Lung (tissue), 17 donors: ENCODE measurements at places on chromosomes 2 and 18. TPM values are rescaled to one million over a fixed set of nuclear protein-coding genes. Genes with fewer than 3 reads are reported as not detected.
A peak's percentile ranks its signal among the peaks of the same experiment; 100 is the strongest.

ZSWIM2 gene
- total RNA-seq = not detected

DNA sequence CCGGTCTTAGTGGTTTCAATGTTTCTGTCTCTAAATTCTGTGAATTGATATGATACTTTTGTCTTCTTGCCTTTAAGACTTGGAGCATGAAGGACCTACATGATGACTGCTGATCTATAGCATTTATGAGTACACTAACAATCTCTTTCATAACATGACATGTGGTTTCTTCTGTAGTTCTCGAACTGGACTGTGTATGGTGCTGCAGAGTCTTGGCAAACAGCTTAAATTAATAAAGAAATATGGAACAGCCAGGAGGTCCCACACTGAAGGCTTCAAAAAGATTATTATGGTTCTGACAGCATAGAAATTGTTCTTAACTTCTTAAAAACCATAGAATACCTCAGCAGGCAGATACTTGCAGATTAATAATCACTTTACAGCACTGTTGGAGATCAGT is 145.0 kb downstream of the DCC start:
- no peak for DNase-seq
- no peaks in the 10 kb centered on the region for H3K36me3 ChIP-seq
- no peaks in the 10 kb centered on the region for H3K4me1 ChIP-seq
- no peak overlapping the region for H3K27ac ChIP-seq

UGT1A4 gene
- total RNA-seq = not detected

MPP4 gene
- not detected for total RNA-seq

CABYR gene
- total RNA-seq = 1.6 TPM

DNA sequence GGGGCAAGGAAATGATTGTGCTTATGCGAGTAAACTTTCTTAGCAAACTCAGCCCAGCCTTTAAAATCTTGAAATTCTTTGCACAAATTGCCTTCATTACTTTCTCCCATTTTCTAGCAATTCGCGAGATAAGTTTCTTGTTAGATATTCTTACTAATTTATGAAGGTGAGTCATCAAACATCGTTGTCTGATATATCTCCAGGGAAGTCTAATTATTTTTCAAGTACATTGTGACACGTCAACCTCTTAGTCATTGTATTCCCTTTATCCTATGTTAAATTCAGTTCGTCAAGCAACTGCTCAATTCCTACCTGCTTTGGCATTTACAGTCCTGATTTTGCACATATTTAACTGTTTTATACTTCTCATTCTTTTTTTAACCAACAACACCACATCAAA is 854.5 kb upstream of the CRIM1 start:
- no peak overlapping the region for H3K4me3 ChIP-seq
- H3K27ac ChIP-seq = no peak overlapping the region

- DNase-seq = no peak
- no peak overlapping the region for H3K27ac ChIP-seq
- no peak overlapping the region for H3K4me3 ChIP-seq
- H3K4me1 ChIP-seq = peaks cover 6% of the 10 kb centered on the region
- no peaks in the 10 kb centered on the region for H3K27me3 ChIP-seq
Observed at GRCh38 chr2:239576784-239577685, 176.2 kb upstream of the HDAC4 start.

DNA sequence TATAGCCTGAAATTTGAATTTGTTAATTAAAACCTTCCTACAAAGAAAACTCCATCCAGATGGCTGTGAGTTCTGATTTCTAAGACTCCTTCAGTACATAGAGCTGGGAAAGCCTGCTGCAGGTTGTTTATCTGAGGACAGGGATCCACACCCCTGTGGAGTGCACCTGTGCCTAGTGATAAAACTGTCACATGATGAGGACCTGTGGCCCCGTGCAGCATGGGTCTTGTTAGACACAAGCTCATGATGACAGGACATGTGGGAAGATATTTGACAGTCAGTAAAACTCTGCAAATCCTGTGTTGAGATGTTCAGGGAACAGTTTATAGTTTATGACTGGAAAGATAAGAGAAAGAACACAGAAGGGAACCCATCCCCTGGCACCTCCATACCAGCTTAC is 133.2 kb upstream of the TMEM18 start:
- H3K27me3 ChIP-seq = no peaks in the 10 kb centered on the region
- H3K27ac ChIP-seq = no peak overlapping the region
- DNase-seq = no peak
- no peak overlapping the region for H3K4me3 ChIP-seq
- H3K36me3 ChIP-seq = no peaks in the 10 kb centered on the region
- no peaks in the 10 kb centered on the region for H3K4me1 ChIP-seq

GRCh38 chr2:239956818-239957261 is 68.3 kb downstream of the NDUFA10 start:
- H3K27me3 ChIP-seq = no peaks in the 10 kb centered on the region
- no peak for DNase-seq
- H3K27ac ChIP-seq = peak overlapping the region; percentile 12
- H3K4me1 ChIP-seq = peaks cover 7% of the 10 kb centered on the region

DNA sequence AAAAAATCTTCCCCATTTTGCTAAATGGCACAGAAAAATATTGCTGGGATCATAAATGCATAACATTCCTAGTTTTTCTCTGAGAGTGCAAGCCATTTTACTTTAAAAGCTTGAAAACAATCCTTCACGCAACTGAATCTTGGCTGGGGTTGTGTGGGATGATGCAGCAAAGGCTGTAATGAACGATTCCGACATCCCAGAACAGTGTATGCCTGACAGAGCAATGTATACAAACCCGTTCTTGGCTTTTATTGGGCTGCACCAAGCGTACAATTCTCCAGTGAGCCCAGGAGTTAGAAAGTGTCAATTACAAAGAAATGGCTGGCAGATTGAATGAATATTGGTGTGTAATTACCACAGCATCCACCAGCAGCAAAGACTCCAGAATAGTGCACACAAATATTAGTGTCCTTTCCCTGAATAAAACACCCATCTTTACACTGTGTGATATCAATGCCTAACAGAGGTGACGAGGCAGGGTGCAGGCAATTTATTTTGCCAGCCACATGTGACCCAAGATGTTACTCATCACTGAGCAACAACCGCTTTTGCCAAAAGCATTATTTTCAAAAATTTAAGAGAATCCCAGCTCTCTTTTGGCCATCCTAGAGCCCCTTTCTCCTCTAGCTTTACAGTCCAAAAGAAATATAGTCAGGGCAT is 578.6 kb upstream of the CHAC2 start:
- peak; percentile 40 for DNase-seq
- H3K27me3 ChIP-seq = no peaks in the 10 kb centered on the region
- no peaks in the 10 kb centered on the region for H3K36me3 ChIP-seq

- H3K27ac ChIP-seq = no peak overlapping the region
- no peak overlapping the region for H3K4me3 ChIP-seq
- DNase-seq = no peak
- no peaks in the 10 kb centered on the region for H3K36me3 ChIP-seq
Observed at GRCh38 chr2:71877636-71878035, 270.0 kb downstream of the CYP26B1 start.

DNA sequence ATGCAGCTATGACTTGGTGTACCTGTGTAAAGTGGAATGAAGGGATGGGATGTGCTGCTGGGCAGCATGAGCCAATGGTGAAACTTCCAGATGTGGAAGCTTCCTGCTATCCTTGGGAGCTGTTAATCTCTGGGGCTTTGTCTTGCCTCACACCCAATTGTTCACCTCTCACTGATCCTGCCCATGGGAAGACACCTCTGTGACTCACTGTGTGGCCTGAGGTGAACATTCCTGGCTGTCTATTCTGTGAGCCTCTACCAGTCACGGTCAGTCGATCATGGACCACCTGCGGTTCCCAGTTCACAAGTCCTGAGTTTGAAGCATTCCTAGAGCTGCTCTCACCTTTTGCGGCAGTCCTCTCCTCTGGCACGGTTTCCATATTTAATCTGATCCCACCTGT is 12.1 kb downstream of the NEURL3 start:
- no peak overlapping the region for H3K27ac ChIP-seq
- DNase-seq = no peak

ATOH8 gene
- total RNA-seq = 38.6 TPM

DNA sequence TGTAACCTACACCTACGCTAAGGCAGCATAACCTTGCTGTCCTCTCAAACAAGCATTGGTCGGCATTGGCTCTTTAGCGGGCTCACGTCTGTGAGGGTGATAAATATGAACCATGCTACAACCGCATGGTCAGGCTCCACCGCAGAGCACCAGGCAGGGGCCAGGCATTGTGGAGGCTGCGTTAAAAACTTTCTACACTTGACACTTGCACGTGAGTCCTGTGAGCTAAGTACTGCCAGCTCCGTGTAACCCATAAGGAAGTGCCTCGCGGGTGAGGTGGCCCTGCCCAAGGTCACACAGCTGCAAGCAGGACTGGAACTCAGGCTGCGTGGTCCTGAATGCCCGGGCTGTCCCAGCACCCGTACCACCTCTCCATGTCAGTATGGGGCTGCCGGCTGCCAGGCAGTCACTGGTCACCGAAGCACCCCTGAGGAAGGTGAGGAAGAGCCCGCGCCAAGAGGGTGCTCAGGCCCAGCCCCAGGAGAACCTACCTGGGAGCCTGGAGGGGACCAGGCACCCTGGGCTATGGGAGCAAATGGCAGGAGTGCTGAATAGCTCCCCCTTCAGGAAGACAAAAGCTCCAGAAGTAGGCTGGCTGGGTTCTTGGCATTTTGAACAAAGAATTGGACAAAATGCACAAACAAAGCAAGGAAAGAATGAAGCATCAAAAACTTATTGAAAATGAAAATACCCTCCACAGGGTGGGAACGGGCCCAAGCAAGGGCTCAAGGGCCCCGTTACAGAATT is 271.1 kb upstream of the RAB6C start:
- no peak for DNase-seq
- H3K36me3 ChIP-seq = no peaks in the 10 kb centered on the region
- no peak overlapping the region for H3K27ac ChIP-seq
- H3K27me3 ChIP-seq = no peaks in the 10 kb centered on the region

RND3 gene
- 42.7 TPM for total RNA-seq

RAB27B gene
- total RNA-seq = 8.2 TPM

LRRC30 gene
- not detected for total RNA-seq

DNA sequence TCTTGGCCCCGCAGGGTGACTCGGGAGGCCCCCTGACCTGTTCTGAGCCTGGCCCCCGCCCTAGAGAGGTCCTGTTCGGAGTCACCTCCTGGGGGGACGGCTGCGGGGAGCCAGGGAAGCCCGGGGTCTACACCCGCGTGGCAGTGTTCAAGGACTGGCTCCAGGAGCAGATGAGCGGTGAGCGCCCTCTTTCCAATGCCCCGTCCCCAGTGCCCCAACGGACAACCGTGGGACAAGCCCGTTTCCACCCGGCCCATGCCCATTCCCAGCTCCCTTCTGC is 2.6 kb upstream of the CHRND start:
- peaks cover 4% of the 10 kb centered on the region for H3K4me1 ChIP-seq
- H3K36me3 ChIP-seq = no peaks in the 10 kb centered on the region
- DNase-seq = no peak
- H3K27ac ChIP-seq = no peak overlapping the region
- H3K27me3 ChIP-seq = peaks cover 29% of the 10 kb centered on the region

GRCh38 chr18:46953195-46953594 is 35.8 kb downstream of the KATNAL2 start:
- no peak for DNase-seq
- H3K4me3 ChIP-seq = no peak overlapping the region
- H3K36me3 ChIP-seq = no peaks in the 10 kb centered on the region
- no peak overlapping the region for H3K27ac ChIP-seq
- H3K4me1 ChIP-seq = no peaks in the 10 kb centered on the region

SLC1A4 gene
- total RNA-seq = 7.5 TPM

DNA sequence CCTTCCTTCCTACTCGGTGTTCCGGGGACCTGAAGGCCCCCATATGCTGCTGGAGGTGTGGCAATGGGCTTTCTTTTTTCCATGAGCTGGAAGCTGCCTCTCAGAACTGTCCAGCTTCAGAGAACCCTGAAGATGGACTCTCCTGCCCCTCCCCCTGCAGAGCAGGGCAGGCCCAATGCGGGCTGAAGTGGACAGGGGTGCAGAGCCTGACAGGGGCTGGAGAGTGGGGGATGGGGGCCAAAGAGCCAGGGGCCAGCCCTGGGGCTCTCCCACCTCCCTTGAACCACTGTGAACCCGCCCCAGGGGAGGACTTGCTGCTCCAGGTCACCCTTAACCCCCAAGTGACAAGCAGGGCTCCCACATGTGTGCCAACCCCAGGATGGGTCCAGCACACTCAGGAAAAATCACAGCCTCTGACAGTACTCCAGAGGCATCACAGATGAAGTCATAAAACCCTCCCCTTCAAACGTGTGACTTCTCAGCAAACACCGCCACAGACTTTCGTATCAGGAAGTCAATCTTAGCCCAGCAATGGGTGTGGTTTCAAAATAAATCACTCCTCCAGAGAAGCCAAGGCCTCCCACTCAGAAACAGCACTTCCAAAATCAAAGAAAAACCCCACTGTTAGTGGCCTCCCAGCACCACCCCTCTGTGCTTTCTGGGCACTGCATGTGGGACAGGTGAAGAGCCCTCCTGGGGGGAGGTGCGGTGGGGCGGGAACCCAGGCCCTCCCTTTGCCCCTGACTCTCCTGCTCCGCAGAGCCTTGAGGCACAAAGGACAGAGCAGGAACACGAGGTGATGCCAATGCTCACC is 135.8 kb downstream of the HDAC4 start:
- H3K36me3 ChIP-seq = no peaks in the 10 kb centered on the region
- H3K27me3 ChIP-seq = no peaks in the 10 kb centered on the region
- H3K4me3 ChIP-seq = no peak overlapping the region
- DNase-seq = peak; percentile 52
- H3K27ac ChIP-seq = peak overlapping the region; percentile 63

- H3K36me3 ChIP-seq = no peaks in the 10 kb centered on the region
- H3K4me3 ChIP-seq = no peak overlapping the region
- no peak overlapping the region for H3K27ac ChIP-seq
- no peaks in the 10 kb centered on the region for H3K4me1 ChIP-seq
- DNase-seq = no peak
- H3K27me3 ChIP-seq = no peaks in the 10 kb centered on the region
Observed at GRCh38 chr2:240623531-240624010, 1.7 kb upstream of the GPR35 start.

DNA sequence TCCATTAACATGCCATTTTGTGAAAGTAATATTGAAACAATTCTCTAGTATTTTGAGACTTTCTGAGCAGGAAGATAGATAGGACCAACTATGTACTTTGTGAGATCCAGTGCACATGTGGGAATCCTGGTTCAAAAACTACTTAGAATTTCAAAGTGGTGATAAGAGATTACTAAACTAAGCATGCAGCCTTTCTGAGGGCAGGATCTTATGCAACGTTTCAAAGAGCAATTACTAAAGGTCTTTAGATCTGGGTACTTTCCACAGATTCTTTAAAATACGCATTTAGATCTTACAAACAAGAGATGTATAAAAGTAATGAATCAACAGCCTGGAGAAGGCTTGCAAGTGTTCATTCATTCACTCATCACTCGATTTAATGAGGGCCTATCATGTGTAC is 124.4 kb upstream of the TRIB2 start:
- no peaks in the 10 kb centered on the region for H3K27me3 ChIP-seq
- H3K4me1 ChIP-seq = peaks cover 1% of the 10 kb centered on the region
- DNase-seq = no peak
- H3K4me3 ChIP-seq = no peak overlapping the region

DNA sequence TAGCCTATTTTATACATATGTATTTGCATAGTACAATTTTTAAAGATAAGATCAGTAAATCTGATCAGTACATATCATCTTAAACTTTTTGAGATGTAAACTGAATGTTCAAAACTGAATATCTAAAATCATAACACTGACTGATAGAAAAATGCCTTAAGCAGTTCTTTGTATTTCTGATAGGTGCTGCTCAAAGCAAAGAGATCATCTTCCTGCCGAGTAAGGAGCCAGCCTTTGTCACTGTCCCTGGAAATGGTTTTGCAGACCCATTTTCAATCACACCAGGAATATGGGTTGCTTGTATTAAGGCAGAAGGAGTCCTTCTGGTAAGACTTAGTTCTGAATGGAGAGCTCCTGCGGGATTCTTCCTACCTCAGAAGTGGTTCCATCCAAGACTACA is 135.0 kb downstream of the LAMA3 start:
- H3K4me3 ChIP-seq = no peak overlapping the region
- no peaks in the 10 kb centered on the region for H3K27me3 ChIP-seq
- H3K4me1 ChIP-seq = peaks cover 4% of the 10 kb centered on the region
- no peak overlapping the region for H3K27ac ChIP-seq

ADCYAP1 gene
- 0.48 TPM for total RNA-seq

L3MBTL4 gene
- 16.8 TPM for total RNA-seq
